Vagina (tissue), 2 donors: ENCODE measurements at places on chromosomes 4 and X. TPM values are rescaled to one million over a fixed set of nuclear protein-coding genes. Genes with fewer than 3 reads are reported as not detected.

DNA sequence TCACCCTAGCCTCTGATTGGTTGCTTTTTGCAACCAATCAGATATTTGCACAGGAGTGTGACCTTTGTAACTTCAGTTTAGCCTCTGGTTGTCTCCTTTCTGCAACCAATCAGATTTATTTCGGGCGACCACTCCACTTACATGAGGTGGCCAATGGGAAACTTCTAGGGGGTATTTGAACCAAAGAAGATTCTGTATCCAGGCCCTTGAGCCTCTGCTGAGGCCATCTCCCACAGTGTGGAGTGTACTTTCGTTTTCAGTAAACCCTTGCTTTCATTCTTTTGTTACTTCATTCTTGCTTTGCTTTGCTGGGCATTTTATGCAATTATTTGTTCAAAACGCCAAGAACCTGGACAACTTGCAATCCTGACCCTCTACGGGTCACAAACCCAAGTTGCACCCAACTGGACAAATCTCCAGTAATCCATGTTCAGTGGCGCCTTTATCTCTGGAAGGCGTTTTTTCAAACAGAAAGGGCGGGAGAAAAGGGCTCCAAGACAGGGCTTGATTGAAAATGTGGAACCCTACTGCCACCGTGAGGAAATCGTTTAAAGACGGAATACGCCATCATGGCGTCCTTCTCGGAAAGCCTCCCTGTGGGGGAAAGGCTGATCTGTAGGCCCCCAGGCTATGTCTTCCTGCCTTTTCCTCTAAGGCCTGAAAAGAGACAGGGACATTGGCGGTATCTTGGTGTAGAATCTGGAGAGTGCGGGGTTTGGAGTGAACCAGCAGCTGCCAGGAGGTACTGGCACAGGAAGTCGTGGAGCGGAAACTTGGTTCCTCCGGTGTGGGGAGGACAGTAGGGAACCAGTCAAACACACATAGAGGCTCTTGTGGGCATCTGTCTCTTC lies 184.6 kb downstream of the OR13H1 start:
- H3K4me3 ChIP-seq = peak overlapping the region; percentile 43
- H3K27me3 ChIP-seq = no peaks in the 10 kb centered on the region
- no peaks in the 10 kb centered on the region for H3K36me3 ChIP-seq
- peak; percentile 92 for DNase-seq
- no peaks in the 10 kb centered on the region for H3K4me1 ChIP-seq

GRCh38 chr4:2257361-2258081 lies 4.4 kb downstream of the MXD4 start:
- H3K36me3 ChIP-seq = no peaks in the 10 kb centered on the region
- H3K4me1 ChIP-seq = peaks cover 78% of the 10 kb centered on the region
- no peaks in the 10 kb centered on the region for H3K27me3 ChIP-seq
- H3K27ac ChIP-seq = peak overlapping the region; percentile 88
- peak; percentile 82 for DNase-seq
- H3K4me3 ChIP-seq = no peak overlapping the region

DNA sequence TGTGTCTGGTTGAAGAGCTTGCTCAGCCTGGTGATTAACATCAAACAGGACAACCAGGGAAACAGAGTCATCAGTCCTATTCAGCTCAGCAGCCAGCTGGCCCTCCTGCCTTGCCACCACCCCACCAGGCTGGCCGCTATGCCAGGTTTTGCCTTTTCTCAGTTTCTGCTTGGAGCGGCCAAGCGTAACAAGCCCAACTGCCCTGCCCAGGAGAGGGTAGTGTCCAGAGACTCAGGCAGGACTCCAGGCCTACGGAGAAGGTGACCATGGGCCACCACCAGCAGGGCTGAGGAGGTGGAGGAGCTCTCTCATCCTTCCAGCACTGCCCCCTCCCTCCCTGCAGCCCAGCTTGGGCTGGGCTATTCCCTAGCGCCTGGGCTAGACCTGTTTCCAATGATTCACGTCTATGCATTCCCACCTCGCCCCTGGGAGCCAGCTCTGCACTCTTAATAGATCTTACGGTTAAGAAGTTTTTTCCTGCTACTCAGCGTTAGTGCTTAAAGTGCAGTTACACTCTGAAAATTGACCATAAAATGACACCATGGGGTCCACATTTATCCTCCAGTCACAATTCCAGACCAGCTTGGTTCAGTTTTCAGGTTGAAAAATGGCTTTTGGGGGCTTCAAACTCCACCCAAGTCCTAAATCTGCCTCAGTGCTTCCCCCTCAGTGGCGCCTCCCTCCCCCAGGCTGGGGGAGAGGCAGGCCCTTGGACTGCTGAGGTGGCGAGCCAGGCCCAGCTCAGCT lies 124.0 kb upstream of the PJA1 start:
- H3K36me3 ChIP-seq = no peaks in the 10 kb centered on the region
- DNase-seq = no peak
- H3K4me1 ChIP-seq = no peaks in the 10 kb centered on the region

DNA sequence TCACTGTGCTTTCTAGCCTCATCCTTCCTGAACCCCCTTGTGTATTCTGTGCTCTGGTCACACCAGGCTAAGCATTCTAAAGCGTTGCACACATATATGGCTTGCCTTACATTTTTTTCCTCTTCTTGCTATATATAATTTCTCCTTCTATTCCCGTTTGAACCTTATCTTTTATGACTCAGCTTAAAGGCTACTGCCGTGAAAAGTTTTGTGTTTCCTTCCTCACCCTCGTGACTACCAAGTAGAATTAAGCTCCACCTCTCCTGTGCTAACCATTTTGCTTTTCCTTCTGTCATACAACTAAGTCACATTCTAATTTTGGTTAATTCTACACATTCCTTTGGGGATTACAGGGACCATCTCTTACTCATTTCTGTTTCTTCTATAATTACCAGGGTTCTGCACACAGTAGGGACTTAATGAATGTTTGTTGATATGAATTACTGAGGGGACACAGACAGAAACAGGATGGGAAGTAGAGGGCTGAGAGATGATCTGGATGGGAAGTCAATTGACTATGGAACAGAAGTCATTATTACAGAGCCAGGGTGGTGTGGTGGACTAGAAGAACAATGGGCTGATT lies 67.1 kb downstream of the DOCK11 start:
- DNase-seq = no peak
- H3K36me3 ChIP-seq = no peaks in the 10 kb centered on the region
- no peaks in the 10 kb centered on the region for H3K4me1 ChIP-seq
- H3K27me3 ChIP-seq = no peaks in the 10 kb centered on the region
- H3K4me3 ChIP-seq = no peak overlapping the region

- no peaks in the 10 kb centered on the region for H3K36me3 ChIP-seq
- no peaks in the 10 kb centered on the region for H3K27me3 ChIP-seq
- no peak for DNase-seq
- H3K4me3 ChIP-seq = no peak overlapping the region
Measured at GRCh38 chr4:139810710-139811109, 145.1 kb downstream of the MGST2 start.

The MTTP gene
- total RNA-seq = not detected

DNA sequence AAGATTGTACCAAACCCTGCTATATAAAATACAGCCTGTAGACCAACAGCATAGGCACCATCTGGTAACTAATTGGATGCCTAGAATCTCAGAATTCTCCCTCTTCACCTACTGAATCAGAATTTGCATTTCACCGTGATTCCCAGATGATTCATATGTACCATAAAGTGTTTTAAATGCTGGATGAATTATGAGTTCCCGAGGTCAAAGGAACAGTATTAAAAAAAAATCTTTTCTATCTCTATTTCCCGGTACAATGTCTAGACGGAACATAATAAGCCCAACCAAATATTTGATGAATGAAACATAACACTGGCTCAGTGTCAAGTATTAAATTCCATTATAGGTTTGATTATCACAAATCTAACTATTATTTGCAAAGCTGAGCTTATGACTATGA lies 280.0 kb downstream of the ANKRD50 start:
- H3K27ac ChIP-seq = no peak overlapping the region
- no peaks in the 10 kb centered on the region for H3K27me3 ChIP-seq
- no peak overlapping the region for H3K4me3 ChIP-seq
- H3K36me3 ChIP-seq = no peaks in the 10 kb centered on the region
